ENCODE measurements at places on chromosomes 6 and 20.

DNA sequence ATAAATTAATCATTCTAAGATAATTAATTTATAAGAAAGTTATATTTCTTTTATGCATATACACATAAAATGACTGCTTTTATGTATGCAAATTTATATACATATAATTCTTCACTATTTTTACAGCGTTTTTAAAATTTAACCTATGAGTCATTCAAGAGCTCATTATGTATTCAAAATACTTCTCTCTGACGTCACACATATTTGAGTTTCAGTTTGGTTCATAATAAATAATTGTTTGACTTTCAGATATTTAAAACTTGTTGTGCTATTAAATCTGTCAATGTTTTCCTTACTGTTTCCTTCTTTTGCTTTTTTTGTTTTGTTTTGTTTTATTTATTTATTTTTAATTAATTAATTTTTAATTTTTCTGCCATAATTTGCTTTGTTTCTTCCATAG lies 467.5 kb upstream of the ADGRB3 start:
- no peaks in the 10 kb centered on the region for H3K27me3 ChIP-seq
- H3K4me1 ChIP-seq = no peaks in the 10 kb centered on the region
- no peak overlapping the region for H3K27ac ChIP-seq
- no peaks in the 10 kb centered on the region for H3K36me3 ChIP-seq

DNA sequence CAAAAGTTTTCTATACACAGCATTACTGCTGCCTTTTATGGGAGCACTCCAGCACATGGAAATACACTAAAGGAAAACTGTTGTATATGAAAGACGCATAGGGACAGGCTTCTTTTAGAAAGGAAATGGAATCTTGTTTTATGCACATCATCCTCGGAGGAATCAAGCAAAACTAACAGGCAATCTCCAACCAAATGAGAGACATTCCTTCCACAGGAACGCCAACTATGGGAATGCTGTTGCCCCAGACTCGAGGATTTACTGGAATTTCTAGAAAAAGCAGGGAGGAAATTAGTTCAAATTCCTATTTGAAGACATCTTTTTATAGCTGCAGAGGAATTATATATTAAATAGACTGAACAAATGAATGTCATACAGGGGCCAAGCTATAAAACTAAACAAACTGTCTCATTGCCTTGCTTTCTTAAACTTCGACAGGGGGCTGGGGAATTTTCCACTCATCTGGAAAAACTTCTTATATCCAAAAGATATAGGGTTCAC lies 52.2 kb downstream of the LYRM4 start:
- H3K4me3 ChIP-seq = no peak overlapping the region
- peaks cover 15% of the 10 kb centered on the region for H3K36me3 ChIP-seq
- H3K27me3 ChIP-seq = no peaks in the 10 kb centered on the region
- peaks cover 46% of the 10 kb centered on the region for H3K4me1 ChIP-seq
- DNase-seq = no peak

DNA sequence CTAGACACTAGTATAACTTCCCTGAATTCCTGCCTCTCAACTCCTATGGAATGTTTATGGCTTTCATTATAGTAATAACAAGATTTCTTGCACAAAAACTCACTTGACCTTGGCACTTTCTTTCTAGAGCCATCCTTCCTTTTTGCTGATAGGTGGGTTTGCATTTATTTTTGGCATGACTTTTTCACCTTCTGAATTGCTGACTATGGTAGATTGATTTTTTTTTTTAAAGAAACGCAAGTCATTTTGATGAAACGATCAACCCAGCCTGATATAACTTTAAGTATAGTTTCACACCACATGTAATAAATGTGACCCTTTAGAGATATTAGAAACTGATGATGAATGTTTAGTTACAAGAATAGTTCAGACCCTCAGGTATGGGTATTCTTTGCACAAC lies 61.8 kb downstream of the BMP6 start:
- no peak overlapping the region for H3K4me3 ChIP-seq
- no peak overlapping the region for H3K27ac ChIP-seq
- H3K27me3 ChIP-seq = no peaks in the 10 kb centered on the region
- no peaks in the 10 kb centered on the region for H3K36me3 ChIP-seq

DNA sequence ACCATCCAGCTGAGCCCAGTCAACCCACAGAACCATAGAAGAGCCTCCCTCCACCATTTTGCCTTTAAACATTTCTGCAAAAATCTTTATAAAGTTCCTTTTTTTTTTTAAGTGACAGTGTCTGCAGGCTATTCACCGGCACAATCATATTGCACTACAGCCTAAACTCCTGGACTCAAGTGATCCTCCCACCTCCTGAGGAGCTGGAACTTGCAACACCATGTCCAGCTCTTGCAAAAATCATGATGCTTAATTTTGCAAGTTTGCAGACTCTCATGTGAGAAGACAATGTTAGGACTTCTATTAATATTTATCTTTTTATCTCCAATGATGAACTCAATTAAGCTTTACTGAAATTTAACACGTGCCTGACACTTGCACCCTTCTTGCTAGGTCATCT lies 88.8 kb downstream of the INSM1 start:
- H3K27ac ChIP-seq = no peak overlapping the region
- no peak overlapping the region for H3K4me3 ChIP-seq
- H3K4me1 ChIP-seq = peaks cover 28% of the 10 kb centered on the region
- no peak for DNase-seq
- H3K27me3 ChIP-seq = no peaks in the 10 kb centered on the region
- H3K36me3 ChIP-seq = no peaks in the 10 kb centered on the region

DNA sequence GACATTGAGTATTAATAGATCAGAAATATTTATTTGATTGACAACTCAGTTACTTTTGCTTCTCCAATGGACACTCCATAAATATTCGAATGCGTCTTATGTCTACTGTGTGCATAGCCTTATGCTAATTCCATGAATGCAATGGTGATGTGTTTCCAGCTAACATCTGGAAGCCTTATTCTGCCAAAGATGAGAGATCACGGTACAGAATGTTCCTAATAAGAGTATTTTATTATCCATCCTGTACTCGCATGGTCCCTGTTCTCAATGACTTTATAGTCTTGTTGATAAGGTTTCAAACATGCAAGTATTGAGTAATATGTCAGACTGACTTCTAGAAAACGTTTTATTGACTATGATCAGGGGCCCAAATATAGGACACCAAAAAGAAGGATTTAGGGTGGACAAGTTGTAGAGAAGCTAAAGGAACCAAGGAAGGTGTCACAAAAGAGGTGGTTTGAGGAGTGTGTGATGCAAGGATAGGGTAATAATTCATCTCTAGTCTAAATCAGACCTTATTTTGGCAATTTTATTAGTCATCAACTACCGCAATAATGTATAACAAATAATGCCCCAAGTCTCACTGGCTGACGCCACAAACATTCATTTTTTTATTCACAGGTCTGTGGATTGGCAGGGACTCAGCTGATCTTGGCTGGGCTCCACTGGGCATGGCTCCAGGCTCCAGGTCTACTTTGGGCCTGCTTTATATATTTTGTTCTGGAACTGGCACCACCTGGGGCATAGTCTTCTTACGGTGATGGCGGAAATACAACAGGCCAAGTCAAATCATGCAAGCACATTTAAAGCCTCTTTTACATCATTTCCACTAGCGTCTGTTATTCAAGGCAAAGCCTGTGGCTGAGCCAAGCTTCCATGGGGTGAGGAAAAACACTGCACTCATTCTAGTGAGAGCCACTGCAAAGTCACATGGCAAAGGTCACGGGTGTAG lies 24.5 kb upstream of the CD83 start:
- no peak overlapping the region for H3K27ac ChIP-seq
- no peak overlapping the region for H3K4me3 ChIP-seq
- DNase-seq = no peak
- no peaks in the 10 kb centered on the region for H3K36me3 ChIP-seq
- peaks cover 11% of the 10 kb centered on the region for H3K4me1 ChIP-seq
- no peaks in the 10 kb centered on the region for H3K27me3 ChIP-seq

GRCh38 chr6:19968201-19968600 lies 131.0 kb downstream of the ID4 start:
- no peaks in the 10 kb centered on the region for H3K27me3 ChIP-seq
- H3K36me3 ChIP-seq = no peaks in the 10 kb centered on the region
- no peak overlapping the region for H3K27ac ChIP-seq
- H3K4me3 ChIP-seq = no peak overlapping the region
- DNase-seq = no peak
